Memory B cell (primary cell): ENCODE measurements at places on chromosomes 13 and 19.

DNA sequence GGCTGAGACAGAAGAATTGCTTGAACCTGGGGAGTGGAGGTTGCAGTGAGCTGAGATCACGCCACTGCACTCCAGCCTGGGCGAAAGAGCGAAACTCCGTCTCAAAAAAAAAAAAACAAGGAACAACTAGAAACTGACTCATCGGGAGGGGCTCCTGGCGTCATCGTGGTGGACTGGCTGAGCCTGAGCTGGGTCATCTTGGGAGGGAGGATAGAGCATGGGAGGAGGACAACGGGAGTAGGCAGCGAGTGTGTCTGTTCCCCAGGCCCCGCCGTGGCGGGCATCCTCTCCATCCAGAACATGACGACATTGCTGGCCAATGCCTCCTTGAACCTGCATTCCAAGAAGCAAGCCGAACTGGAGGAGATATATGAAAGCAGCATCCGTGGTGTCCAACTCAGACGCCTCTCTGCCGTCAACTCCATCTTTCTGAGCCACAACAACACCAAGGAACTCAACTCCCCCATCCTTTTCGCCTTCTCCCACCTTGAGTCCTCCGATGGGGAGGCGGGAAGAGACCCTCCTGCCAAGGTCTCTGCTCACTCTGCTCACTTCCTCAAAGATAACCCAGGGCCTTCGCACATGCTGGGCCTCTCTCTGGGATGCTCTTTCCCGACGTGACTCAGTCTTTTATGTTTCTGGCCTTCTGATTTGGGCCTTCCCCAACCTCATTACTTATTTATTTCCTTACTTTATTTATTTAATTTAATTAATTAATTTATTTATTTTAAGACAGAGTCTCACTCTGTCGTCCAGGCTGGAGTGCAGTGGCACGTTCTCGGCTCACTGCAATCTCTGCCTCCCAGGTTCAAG is 16.6 kb downstream of the DDX39A start:
- DNase-seq = no peak

DNA sequence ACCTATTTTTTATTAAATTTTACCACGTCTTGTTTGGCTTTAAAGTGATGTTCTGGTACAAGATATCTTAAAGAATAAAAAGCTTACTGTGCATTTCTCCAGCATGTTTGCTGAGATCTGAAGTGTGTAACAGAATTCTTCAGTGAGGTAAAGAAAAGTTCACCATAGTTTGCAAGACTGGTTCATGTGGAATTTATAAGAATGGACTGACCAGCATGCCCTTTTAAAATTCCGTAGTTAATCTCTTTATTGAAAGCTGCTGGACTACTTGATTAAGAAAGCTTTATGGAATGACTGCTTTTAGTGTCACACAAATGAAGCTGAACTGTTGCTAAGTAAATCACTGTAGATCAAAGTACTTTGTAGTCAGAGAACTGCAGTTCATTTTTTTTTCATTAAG is 119.2 kb downstream of the GPC6 start:
- DNase-seq = no peak

DNA sequence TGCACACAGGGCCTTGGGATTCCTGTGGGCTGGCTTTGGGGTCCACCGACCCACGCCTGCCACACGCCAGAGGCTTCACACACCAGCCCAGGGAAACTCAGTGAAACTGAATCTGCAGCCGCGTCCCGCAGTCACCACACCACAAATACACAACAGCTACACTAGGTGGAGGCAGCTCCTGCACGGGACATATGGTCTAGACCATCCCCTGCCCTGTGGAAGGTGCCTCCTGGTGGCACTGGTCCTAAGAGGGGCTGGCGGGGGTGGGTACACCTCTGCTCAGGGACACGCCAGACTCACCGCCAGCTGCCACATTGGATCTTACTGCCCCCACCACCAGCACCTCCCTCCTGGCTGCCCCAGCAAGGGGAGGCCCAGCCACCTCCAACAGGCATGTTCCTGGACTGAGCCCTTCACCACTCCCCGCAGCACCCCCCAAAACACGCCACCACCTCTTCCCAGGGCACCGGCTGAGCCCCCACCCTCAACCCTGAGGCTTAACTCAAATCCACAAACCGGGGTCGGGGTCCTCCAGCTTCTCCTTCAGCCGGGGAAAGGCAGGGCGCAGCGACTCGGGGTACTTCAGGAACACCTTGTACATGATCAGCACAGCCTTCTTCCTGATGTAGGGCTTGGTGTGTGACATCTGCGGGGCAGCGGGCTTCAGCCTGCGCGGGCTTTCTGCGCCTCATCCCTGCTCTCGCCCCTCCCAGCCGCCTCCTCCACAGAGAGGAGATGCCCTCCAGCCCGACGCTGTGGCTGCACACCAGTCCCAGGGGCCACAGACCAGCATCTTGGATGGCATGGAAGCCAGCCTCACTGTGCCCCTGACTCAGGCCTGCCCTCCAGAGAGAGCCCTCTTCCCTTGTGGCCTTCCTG is 21.2 kb downstream of the AP3D1 start:
- DNase-seq = no peak

DNA sequence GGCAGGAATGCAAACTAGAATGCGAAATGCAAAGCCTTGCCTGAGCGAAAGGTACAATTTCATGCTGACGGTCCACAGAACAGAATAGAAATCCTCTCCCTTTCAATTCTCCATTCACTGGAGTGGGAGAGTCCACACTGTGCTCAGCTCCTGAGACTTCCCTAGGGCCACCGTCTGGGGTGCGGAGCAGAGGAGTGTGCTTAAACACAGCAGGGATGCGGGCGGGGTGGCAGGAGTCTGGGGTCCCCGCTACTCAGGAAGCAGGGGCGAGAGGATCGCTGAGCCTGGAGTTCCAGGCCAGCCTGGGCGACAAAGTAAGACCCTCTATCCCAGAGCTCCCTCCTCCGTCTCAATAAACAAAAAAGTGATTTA is 552 bp upstream of the ZNF816 start:
- DNase-seq = no peak

DNA sequence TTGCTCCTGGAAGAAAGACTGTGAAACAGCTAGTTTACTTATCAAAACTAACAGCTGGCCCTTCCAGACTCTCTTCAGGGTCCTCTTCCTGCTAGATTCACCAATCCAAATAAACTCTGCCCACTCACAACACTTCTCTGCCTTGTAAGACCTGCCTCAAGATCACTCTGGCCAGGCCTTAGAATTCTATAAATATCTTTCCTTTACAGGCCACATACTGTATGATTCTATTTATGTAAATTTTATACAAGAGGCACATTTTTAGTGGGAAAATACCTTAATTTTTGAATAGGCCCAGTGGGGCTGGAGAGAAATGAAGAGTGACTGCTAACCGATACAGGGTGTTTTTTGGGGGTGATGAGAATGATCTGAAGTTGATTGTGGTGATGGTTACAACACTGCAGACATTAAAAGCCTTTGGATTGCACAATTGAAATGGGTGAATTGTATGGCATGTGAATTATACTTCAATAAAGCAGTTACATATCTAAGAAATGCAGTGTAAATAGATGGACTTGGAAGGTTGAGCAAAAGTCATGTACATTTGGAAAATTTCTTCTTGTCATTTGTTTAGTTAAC is 141.8 kb downstream of the GPC5 start:
- no peak for DNase-seq

- DNase-seq = no peak
Observed at GRCh38 chr13:79886601-79887000, 405.6 kb downstream of the NDFIP2 start.

- no peak for DNase-seq
Observed at GRCh38 chr13:94065741-94066140, 413.7 kb downstream of the DCT start.

GRCh38 chr19:56842412-56842811 is 1.9 kb upstream of the PEG3 start:
- no peak for DNase-seq

- DNase-seq = no peak
Observed at GRCh38 chr13:22061371-22061805, 390.5 kb downstream of the FGF9 start.
